ENCODE measurements at places on chromosomes 13 and 19.

DNA sequence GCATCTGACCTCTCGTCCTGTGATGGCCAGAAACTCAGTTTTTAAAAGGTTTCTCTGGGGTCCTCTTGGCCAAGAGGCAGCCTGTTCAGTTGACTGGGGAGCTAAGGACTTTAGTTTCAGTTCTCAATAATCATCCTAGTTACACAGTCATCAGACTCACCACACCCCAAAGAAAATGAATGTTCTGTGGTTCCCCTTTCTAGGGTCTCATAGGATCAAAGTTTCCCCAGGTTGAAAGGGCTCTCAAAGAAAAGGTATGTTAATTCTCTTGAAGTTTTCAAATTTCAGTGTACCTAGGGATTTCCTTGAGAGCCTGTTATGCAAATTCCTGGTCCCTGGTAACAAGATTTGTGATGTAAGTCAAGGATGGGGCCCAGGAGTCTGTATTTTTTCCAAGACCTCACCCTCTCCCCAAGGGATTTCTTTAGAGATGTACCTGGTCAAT lies 94.9 kb downstream of the FAM216B start:
- no peak for DNase-seq

GRCh38 chr19:31266731-31267130 lies 82.5 kb downstream of the TSHZ3 start:
- no peak for DNase-seq

GRCh38 chr13:36369268-36370107 lies 23.3 kb upstream of the SPART start:
- no peak for DNase-seq

GRCh38 chr19:56263319-56263718 lies 9.2 kb upstream of the EDDM13 start:
- DNase-seq: no peak

GRCh38 chr13:88979465-88980175 lies 1308.4 kb downstream of the SLITRK5 start:
- DNase-seq: no peak

DNA sequence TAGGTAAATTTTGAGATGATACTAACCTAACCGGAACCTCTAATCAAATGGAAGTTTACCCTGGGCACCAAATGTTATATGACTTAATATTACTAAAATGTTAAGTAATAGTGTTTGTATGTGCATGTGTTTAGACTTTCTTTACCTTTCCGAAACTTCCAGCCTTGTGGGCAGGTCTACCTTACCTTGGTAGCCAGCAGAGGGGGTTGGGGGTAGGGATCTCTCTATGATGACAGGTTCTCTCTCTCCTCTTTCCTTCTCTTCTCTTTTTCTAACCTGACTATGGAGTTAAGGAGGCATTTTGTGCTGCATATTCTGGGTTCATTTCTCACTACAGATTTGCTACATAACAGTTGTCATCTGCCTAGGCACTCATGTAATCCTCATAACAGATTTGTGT lies 6.8 kb upstream of the FRY start:
- DNase-seq: no peak

GRCh38 chr19:2268861-2269243 lies 12.6 kb upstream of the JSRP1 start:
- DNase-seq: no peak

GRCh38 chr13:63088226-63088625 lies 1672.6 kb upstream of the PCDH20 start:
- no peak for DNase-seq

DNA sequence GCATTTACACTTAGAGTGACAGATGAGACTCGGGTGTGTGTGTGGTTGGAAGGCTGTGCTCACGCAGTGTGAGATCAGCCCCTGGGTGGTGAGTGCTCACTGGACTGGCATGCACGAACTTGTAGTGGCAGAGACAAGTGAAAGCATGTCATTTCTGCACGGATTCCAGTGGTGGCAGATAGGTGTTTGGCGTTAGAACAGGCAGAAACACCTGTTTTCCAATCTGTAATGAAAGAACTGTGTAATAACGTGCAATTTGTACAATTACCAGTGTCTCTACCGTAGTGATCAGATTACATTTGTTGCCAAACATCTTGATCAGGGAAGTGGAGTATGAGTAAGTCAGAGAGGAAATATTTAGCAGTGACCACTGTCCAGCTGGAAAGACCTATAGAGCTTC lies 8.2 kb downstream of the LAMP1 start:
- DNase-seq: no peak

- no peak for DNase-seq
These were observed 39.9 kb upstream of the CCNE1 start for GRCh38 chr19:29771708-29772414.

GRCh38 chr19:11973019-11973810 lies 8.4 kb downstream of the ZNF763 start:
- no peak for DNase-seq

GRCh38 chr19:6718741-6719539 lies 1.5 kb downstream of the C3 start:
- no peak for DNase-seq

GRCh38 chr19:14544047-14544446 lies 14.7 kb downstream of the TECR start:
- no peak for DNase-seq

- no peak for DNase-seq
These were observed 17.0 kb upstream of the TMEM255B start for GRCh38 chr13:113742000-113742441.

GRCh38 chr13:67052550-67053490 lies 177.3 kb downstream of the PCDH9 start:
- DNase-seq: no peak

GRCh38 chr19:15025217-15025616 lies 24.1 kb upstream of the CASP14 start:
- no peak for DNase-seq

DNA sequence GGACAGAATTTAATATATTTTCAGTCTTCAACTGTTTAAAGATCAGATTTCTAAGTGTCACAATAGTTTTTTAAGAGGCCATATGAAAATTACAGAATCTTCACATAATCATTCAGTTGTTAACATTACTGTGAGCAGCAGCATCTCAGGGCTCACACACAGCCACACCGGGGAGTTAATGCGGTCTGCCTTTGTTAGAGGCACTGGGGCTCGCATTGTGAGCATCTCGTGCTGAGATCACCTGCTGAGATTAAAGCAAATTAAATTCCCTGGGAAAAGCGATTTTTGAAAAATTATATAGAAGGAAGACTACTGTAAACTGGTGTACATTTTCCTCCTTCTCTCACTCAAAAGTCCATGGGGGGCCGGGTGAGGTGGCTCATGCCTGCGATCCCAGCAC lies 16.6 kb downstream of the GPR12 start:
- no peak for DNase-seq

DNA sequence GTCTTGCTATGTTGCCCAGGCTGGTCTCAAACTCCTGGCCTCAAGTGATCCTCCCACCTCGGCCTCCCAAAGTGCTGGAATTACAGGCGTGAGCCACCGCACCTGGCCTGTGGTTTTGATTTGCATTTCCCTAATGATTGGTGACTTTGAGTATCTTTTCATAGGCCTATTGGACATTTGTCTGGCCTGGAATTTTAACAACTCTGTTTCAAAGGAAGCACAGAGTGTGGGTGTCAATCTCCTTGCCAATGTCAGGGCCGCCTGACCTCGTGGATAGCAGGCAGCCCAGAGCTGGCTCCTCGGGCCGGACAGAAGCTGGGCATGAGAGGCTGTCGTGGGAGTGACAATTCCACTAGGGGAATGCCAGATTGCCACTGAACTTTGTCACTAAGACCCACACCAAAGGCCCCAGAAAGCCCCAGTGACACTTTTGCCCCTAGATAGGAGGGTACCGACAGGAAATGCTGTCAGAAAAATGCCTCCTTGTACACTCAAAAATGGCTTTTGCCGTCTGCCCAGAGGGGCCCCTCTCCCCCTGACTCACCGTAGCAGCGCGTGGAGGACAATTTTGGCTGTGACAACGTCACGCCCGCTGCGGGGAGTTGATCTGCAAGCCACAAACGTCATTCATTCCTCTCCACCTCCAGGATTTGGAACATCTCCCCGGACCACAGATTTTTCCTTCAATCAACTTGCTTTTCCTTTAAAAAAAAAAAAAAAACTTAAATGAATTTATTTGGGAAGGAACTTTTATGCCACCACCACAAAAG lies 11.7 kb upstream of the ADGRE5 start:
- no peak for DNase-seq

DNA sequence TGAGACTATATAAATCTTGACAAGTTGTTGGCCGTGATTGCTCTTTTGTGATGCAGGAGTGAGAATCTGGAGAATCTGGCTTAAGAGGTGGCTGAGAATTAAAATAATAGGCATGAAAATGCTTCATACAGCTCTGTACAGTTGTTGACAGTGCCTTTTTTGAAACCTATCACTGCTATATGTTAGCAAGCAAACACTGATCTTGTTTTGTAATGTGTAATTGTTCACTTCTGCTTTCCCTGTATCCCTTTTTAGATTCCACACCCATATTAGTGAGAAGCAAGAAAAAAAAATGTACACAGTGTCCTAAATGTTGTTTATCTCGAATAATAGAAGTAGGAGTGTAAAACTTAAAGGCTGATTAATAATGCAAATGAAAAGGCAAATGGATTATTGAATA lies 31.1 kb downstream of the ITM2B start:
- DNase-seq: no peak

GRCh38 chr19:52086481-52086880 lies 9.1 kb downstream of the ZNF841 start:
- DNase-seq: no peak

DNA sequence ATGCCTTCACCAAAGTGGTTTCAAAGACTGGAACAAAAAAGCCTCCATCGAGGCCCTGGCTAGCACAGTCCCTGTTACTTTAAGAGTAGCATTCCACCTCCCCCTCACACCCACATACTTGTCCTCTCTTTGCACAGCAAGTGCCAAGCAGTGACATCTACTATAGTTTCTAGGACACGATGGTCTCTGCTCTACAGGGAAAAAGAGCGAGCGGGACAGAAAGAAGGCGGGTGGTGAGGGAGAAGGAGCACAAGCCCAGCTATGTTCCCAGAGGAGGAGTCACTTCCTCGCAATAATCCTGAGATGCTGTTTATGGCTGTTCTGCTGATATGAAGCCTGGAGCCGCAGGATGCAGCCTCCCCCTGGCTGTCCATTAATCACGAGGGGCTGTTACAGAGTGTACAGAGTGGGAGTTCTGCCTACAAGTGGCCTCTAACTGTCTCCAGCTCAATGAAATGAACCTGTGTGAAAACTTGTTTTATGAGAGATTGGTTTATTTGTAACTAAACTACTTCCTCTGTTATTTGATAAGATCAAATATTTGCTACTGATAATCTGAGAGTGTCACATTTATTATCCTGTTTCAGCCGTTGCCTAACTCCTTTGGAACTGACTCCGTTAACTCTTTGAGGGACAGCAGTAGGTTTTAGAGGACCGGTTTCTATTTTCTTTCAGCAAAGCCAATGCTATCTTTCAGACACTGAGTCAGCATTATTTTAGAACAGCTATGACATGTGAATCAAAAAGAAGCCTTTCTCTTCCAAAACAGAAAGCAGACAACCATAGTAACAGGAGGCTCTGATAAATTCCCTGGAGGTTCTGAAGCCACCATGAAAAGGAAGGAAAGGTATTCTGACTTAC lies 208.0 kb downstream of the SPRY2 start:
- no peak for DNase-seq

GRCh38 chr13:51317262-51317661 lies 22.2 kb upstream of the SERPINE3 start:
- no peak for DNase-seq

- no peak for DNase-seq
These were observed 957 bp downstream of the NUMBL start for GRCh38 chr19:40689339-40690049.

GRCh38 chr13:22126433-22127021 lies 455.7 kb downstream of the FGF9 start:
- no peak for DNase-seq

- no peak for DNase-seq
These were observed 31.5 kb downstream of the KLF5 start for GRCh38 chr13:73090116-73090822.

DNA sequence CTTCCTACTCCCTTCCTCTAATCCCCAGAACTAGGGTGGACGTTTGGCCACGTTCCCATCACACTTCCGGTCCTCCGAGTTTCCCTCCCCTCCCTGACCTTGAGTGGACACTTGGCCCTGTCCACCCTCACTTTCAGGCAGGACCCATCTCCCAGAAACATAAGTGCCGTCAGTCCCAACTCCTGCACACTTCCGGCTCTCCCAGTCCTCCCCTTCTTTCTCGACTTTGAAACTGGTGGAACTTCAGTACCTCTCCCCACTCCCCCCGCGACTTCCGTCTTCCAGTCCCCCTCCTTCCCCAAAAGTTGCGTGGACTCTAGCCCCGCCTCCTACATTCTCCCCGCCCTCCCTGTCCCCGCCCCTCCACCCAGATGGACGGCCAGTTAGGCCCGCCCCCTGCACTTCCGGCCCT lies 278 bp upstream of the ZNF274 start:
- DNase-seq: no peak

GRCh38 chr19:55418185-55418584 lies 10.6 kb upstream of the UBE2S start:
- DNase-seq: no peak

GRCh38 chr19:14354445-14354844 lies 26.8 kb upstream of the ADGRE5 start:
- DNase-seq: no peak

GRCh38 chr19:17097593-17098126 lies 22.1 kb downstream of the MYO9B start:
- DNase-seq: no peak

DNA sequence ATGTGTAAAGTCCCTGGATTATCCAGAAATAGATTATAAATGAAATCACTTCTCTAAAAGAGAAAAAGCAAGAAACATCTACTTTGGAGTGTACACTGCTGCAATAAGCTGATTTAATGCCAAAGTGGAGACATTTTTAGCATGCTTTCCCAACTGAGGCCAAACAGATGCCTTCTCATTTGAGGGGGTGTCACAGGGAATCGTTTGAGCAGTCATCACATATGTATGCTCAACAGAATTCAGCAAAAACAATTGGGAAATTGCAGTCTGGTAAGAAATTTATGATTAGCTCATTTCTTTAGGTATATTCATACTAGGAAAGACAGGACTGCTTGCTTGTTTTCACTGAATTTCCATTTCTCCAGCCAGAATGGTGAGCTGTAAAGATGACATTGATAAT lies 27.3 kb upstream of the TPP2 start:
- DNase-seq: no peak

DNA sequence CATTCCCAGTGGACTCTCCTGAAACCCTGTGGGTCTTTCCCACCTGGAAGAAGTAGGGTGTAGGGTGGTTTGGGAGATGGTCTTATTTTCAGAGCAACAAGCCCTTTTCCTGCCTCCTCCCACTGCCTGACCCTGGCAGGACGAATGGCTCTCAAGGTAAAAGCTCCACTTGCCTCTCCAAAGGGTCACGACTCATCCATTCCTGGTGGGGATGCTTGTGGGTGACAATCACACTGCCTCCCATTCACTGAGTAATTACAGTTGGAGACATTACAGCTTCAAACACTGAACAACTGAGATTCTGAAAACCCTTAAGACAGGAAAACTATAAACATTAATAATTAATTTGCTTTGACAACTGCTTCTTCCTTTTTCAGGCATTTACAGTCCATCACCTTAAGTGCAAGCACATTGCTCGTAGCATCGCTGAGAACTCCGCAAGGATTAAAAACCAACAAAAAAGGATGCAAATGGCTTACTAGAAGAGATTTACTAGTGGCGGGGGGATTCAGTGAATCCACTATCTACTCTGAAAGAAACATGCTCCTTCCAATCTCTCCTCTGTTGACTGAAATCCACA lies 199.6 kb upstream of the IRS2 start:
- DNase-seq: no peak

- DNase-seq: no peak
These were observed 7.3 kb downstream of the PPP6R1 start for GRCh38 chr19:55251341-55252081.

GRCh38 chr13:31267126-31267784 lies 67.5 kb downstream of the B3GLCT start:
- no peak for DNase-seq
